ENCODE measurements at places on chromosomes 4 and X.

DNA sequence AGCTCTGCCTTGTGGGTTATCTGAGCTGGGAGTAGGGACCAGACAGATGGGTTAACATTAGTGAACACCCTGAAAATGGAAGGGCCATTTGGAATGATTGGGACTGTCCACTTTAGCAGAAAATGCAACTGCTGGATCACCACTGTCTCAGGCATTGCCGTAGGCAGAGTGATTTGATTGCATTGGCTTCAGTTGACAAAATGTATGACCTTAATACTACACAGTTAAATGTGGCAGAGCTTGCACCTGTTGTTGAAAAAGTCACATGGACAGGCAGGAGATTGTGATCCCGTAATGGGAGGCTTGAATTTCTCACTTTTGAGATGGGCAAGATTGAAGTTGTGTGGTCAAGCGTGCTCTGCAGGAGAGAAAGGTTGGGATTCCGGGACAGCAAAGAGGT is 166.5 kb upstream of the PUDP start:
- no peak for DNase-seq

DNA sequence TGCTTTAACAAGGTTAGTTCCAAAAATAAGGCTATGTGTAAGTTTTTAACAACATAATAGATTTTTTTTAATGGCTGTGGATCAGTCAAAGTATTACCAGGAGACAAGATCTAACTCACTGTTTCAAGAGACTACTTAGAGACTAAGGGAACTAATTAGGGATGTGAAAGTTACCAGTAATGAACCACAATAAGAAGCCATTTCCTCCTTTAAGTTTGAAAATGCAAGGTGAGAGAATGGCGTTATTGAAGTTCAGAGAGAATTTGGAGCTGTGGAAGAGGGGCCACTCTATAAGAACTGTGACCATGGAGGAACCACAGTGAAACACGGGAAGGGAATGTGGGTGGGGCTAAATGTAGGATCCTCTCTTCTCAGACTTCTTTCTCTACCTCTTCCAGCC is 624.2 kb downstream of the GLUD2 start:
- no peak for DNase-seq

DNA sequence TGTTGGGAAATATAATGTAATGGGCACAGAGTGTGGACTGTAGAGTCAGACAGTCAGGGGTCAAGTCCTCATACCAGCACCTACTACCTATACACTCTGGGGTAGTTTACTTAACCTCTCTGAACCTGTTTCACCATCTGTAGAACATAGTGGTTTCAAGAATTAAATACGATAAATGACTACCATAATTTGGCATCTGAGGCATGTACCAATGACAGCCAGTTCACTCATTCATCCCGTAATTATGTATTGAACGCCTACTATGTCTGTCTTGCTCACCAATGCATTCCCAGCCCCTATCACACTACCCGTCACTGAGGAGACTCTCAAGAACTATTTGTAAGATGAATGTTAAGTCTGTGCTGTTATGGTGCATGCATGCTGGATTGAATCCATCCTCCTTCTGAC is 2.0 kb upstream of the FGB start:
- no peak for DNase-seq

- no peak for DNase-seq
These were observed 47.2 kb downstream of the CXCL1 start for GRCh38 chr4:73916172-73916925.

DNA sequence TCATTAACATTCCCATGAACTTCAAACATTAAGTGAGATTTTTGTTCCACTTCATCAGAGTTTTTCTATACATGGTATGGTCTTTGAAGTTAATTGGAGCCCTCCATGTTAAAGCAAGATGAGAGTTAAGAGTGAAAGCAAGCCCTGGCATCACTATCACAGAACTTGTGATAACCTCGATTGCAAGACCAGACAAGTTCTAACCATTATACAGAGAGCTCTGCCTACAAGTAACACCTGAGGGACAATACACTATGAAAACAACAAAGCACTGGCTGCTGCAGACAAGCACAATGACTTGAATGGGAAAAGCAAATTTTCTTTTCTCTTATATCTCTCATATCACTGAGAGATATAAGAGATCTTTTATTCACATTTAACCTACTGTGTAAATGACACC is 126.6 kb upstream of the GYPA start:
- DNase-seq, result no peak

GRCh38 chr4:83067058-83067639 is 32.2 kb downstream of the COPS4 start:
- no peak for DNase-seq

DNA sequence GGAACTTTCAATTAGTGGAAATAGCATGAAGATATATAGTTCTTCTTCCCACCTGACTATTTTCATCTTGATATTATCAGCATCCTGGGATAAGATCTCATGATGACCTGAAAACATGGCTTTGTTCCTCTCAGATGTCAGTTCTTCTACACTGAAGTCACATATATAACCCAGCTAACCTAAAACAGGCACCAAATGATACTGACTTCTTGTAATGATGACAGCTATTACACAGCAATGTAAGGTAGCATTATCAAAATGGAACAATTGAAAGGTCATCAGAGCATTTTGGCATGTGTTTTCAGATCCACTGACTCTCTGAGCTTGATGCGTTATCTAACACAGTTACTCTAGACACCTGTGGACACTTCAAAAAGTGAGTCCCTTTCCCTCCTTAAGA is 469.9 kb downstream of the INPP4B start:
- no peak for DNase-seq

GRCh38 chrX:110806145-110806544 is 10.5 kb upstream of the CHRDL1 start:
- DNase-seq, result no peak

DNA sequence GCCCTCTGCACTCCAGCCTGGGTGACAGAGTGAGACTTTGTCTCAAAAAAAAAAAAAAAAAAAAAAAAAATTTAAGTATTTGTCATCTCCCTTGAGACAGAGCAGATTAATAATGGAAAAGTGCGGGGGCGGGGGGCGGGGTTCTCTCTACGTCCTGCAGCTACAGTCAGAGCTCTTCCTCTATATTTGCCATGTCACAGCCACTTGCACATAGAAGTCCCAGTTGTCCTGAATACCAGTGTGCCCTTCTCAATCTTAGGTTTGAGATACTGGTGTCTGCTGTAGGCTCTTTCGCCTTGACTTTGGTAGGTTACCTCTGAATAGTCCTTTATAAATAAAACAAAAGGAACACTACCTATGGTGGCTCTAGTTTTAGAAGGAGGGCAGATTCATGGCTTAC is 237.8 kb upstream of the PGRMC2 start:
- no peak for DNase-seq

DNA sequence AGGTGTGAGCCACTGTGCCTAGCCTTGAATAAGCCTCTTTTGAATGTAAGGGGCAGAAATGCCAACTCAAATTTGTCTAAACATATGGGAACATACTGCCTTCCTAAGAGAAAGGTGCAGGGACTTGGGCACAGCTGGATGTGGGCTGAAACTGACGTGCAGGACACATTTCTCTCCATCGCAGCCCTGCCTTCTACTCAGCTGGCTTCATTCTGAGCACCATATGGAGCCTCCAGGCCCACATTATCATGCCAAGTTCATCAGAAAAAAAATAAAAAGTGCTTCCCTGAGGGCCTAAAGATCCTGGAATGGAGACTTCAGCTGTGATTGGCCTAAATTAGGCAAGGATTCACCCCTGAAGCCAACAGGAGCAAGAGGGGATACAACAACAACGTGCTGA is 386.2 kb downstream of the RAB28 start:
- no peak for DNase-seq

- DNase-seq, result no peak
These were observed 213.9 kb upstream of the KCNIP4 start for GRCh38 chr4:22162454-22162853.

GRCh38 chr4:139933541-139933940 is 220.4 kb downstream of the MAML3 start:
- no peak for DNase-seq

DNA sequence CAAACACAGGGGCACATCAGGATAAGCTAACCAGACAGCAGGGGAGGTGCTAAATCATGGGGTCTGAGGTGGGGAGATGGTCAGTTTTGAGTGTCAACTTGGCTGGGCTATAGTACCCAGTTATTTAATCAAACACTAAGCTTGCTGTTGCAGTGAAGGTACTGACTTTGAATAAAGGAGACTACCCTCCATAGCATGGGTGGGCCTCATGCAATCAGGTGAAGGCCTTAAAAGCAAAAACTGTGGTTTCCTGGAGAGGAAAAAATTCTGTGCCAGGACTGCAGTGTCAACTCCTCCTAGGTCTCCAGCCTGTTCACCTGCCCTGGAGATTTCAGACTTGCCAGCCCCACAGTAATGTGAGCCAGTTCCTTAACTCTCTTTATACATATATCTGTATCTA is 12.6 kb upstream of the HSFX2 start:
- no peak for DNase-seq

- no peak for DNase-seq
These were observed 24.9 kb upstream of the UVSSA start for GRCh38 chr4:1321946-1322650.

DNA sequence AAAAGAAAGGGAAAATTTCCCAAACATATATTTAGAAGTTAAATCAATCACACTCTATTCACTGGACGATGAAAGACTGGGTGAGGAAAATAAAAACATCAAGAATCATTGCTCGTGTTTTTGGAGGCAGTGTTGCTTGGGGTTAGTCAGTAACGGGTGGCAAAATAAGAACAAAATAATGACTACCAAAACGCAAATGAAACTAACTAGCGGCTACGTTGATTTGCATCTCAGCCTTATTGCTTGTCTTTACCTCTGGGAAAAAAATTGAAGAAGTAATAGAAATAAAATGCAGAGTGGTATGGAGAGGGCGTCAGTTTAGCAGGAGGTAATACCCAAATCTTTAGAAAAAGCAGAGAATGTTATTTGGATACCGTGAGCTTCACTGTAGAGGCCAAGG is 86.4 kb upstream of the SORBS2 start:
- no peak for DNase-seq

DNA sequence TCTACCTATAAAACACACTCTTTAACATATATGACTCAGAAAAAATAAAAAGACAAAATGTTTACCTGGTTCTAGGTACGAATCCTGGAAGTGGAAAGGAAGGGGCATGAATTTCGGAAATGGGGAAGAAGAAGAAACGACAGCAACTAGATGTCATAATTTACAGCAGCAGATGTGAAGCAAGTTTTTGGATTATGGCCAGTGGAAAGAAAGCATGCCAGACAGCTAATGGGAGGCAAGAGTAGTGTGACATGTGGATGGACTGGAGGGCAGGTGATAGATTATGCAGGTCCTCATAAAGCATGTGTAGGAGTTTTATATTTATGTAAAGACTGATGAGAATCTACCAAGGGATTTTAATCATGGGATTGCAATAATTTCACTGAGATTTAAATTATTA is 279.0 kb upstream of the TACR3 start:
- no peak for DNase-seq

GRCh38 chrX:14936561-14936960 is 63.3 kb downstream of the MOSPD2 start:
- no peak for DNase-seq

DNA sequence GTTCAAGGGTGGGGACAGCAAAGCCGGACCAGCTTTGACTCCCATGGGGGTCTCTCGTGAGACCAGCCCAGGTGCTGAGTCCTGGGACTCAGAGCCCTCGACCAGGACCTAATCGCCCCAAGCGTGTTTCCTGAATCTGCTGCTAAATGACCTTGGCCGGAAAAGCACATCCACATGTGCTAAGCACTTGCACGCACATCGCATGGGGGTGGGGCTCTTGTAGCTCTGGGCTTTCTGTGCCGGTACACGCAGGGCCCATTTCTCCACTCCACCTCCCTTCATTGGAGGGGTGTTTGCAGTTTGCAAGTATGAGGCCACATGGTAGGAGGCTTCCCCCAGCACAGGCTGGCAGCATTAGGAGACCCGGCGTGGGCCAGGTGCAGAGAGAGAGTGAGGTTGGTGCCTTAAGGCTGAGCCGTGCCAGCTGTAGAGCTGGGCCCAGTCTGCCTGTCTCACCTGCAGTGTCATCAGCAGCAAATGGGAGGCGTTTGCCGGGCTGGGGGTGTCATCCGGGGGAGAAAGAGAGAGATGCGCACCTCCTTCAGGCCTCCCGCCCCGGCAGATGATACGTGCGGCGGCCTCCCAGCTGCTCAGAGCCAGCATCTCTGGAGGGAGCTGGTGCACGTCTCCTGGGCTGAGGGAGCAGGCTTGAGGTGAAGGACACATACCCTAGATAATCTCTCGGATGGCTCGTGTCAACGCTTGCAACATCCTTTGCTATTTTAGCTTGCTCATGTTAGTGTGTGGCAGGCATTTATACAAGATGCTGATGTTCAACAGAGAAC is 45.2 kb upstream of the CLCN4 start:
- DNase-seq, result peak; percentile 55

- DNase-seq, result no peak
These were observed 22.1 kb downstream of the DGKK start for GRCh38 chrX:50448565-50448964.

- DNase-seq, result peak; percentile 58
These were observed 47.8 kb downstream of the APLN start for GRCh38 chrX:129606918-129607317.

DNA sequence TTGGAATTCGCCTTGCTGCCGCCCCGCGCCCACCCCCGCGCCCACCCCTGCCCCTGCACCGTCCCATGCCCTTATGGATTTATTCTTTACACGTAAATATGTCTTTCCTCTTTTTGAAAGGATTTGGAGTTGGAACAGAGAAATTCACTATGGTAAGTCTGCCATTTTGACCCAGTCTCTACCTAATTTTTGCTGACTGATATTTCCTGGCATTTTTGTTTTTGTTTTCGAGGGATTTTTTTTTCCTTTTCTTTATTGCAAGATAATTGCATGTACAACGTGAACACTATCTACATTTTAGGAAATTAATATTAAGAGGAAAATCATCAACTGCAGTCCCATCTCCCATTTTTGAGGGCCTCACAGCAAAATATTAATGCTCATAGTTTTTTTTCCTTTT is 468 bp upstream of the SPIN2B start:
- DNase-seq, result no peak

- peak; percentile 21 for DNase-seq
These were observed 58.5 kb upstream of the CLCN4 start for GRCh38 chrX:10098270-10098713.

DNA sequence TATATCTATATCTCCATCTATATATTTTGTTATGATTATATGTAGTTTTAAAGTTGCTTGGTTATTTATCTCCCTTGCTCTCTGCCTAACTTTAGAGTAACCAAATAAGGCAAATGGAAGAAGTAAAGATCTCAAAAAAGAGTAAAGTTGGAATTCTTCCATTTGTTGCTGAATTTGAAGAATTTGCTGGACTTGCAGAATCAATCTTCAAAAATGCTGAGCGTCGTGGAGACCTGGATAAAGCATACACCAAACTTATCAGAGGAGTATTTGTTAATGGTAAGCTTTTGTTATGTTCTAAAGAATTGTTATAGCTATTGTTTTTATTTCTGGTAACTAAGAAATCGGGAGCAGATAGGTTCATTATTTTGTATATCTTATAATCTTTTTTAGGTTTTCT is 43.2 kb downstream of the EXOC1 start:
- no peak for DNase-seq

GRCh38 chrX:31223817-31224216 is 152.0 kb upstream of the FTHL17 start:
- DNase-seq, result no peak

GRCh38 chr4:37747772-37748330 is 61.7 kb upstream of the RELL1 start:
- DNase-seq, result no peak

Data from T-helper 9 cell (primary cell).